ENCODE measurements at places on chromosomes 11 and 22. TPM values are rescaled to one million over a fixed set of nuclear protein-coding genes. Genes with fewer than 3 reads are reported as not detected.

Gene SCT
- not detected for total RNA-seq

Gene CLTCL1
- 4.6 TPM for total RNA-seq

Gene OR10A3
- 0.09 TPM for total RNA-seq

Gene BCL2L13
- total RNA-seq = 40.2 TPM

Gene TMEM191B
- 0.36 TPM for total RNA-seq

Gene PTPN5
- not detected for total RNA-seq

Gene IGSF22
- not detected for total RNA-seq

Gene OR4A16
- not detected for total RNA-seq

Gene RFPL1
- total RNA-seq = not detected
